ENCODE measurements at places on chromosomes 16 and 17.

GRCh38 chr17:83175119-83175821, 95.9 kb downstream of the METRNL start:
- DNase-seq: no peak

- no peak for DNase-seq
Observed at GRCh38 chr17:33200587-33200986, 92.5 kb downstream of the ASIC2 start.

GRCh38 chr17:61379457-61380216, 20.0 kb upstream of the TBX2 start:
- DNase-seq: no peak

DNA sequence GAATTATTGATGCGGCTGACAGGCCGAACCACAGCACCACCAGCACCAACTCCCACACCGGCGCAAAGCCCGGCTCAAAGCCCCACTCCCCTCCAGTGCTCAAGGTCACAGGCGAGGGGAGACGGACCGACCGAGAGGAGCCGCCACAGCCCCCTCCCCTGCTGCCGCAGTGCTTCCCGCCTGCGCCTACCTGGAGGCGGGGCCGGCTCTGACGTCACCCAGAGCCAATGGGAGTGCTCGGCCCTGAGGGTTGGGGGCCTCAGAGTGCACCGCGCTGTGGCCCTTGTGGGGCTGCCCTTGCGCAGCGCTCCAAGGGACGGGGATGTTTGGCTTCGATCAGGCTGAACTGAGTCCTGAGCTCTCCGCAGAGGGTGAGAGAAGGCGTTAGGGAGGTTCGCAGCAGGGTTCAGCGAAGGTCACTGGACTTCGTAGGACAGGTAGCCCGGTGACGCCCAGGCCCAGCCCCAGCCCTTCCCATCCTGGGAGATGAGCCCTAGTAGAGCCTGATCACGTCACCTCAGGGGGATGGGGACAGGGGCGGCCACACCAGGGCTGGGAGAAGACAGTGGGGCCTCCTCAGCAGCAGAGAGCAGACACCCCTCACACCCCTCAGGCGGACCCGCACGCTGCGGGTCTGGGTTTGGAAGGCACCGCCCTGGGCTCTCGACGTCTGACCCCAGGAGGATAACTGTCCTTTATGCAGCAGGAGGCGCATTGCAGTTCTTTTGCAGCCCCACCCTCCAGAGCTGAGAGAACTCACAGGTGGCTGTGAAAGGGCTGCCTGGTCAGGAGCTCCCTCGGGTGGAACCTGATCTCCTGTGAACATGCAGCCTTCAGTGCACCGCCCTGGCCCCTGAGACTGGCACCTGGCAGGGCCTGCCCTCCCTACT, 1.5 kb downstream of the NDRG4 start:
- DNase-seq: peak; percentile 40

GRCh38 chr16:50666658-50667496, 14.2 kb downstream of the SNX20 start:
- DNase-seq: no peak

DNA sequence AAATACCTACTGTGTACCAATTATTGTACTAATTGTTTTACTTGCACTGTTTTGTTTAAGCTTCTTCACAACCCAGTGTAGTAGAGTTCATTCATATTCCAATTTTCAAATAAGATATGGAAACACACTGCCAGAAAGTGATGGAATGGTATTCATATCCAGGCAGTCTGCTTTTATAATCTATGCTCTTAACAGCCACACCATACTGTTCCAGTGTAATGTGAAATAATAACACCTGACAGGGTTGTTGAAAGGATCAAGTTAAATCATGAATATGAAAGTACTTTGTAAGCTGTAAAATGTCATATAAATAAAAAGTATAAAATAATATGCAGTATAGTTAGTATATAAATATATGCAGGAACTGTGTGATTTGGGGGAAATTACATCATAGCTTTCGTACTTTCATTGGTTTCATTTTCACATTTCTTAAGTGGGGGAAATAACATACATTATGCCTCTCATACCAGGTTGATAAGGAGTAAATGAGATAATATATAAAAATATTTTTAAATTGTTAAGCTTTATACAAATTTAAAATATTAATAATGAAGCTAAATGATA, 230.8 kb downstream of the TANC2 start:
- DNase-seq: no peak

GRCh38 chr17:57145347-57145746, 60.3 kb downstream of the AKAP1 start:
- DNase-seq: no peak

DNA sequence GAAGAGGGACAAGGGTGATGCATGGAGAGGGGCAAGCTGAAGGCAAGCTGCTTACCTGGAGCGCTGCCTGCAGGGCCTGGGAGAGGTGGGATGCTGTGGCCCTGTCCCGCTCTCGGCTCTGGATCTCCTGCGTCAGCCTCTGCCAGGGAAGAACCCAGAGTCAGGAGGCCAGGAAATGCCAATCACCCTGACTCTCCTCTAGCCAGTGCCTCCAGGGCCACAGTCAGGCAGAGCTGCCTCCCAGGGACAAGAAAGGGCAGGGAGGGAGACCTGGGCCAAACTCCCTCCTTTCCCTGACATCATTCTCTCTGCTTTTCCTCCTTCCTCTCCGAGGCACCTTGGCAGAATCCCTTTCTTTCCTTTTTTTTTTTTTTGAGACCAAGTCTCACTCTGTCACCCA, 11.3 kb downstream of the CDK3 start:
- DNase-seq: no peak

All from effector CD4-positive, alpha-beta T cell (primary cell).